Activated CD4-positive, alpha-beta T cell treated with anti-CD3 and anti-CD28 coated beads, Interleukin-2, amount 50 U/mL, for 16 hours (primary cell): ENCODE measurements at places on chromosomes 2 and 18.

DNA sequence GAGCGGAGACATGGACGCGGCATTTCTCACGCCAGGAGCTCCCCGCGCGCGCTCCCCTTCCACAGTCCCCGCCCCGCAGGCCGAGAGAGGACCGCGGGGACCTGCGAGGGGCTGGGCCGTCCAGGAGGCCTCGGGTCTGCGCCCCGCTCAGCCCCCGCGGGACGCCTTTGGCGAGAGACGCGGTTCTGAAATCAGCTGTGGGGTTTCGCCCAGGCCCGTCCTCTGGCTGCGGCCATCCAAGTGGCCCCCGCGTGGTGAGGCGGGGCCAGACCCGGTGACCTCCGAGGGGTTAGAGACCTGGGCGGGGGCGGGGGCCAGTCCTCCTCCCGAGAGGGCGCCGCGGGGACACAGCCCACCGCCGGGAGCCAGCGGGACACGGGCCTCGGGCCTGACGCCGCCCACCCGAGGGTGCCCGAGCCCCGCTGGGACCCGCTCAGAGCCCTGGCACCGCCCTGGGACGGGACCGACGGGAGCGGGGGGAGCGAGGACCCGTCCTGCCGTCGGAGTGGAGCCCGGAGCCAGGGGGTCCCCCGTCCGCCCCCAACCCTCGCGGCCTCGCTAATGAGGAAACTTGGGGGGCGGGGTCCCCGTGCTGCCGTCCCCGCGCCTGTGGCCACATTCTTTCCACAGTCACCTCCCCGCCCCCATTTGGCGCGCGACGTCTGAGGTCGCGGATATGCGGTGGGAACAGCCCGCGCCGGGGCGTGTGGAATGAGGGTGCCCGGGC lies 6.1 kb upstream of the SALL3 start:
- no peak for DNase-seq

DNA sequence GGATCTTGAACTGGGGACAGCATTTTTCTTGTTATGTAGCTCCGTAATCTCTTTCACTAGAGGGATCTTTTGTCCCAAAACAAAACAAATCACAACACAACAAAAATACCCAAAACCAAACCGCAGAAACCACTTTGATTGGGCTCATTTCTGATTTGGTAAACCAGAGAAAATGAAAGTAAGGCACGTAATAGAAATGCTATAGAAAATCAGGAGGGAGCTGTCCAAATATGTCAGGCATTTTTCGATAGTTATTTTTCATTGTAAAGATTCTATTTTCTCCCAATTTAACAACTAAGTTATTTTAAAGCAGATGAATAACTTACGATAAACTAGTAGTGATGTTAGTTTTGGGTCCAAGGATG lies 406.5 kb downstream of the XIRP2 start:
- peak; percentile 25 for DNase-seq

DNA sequence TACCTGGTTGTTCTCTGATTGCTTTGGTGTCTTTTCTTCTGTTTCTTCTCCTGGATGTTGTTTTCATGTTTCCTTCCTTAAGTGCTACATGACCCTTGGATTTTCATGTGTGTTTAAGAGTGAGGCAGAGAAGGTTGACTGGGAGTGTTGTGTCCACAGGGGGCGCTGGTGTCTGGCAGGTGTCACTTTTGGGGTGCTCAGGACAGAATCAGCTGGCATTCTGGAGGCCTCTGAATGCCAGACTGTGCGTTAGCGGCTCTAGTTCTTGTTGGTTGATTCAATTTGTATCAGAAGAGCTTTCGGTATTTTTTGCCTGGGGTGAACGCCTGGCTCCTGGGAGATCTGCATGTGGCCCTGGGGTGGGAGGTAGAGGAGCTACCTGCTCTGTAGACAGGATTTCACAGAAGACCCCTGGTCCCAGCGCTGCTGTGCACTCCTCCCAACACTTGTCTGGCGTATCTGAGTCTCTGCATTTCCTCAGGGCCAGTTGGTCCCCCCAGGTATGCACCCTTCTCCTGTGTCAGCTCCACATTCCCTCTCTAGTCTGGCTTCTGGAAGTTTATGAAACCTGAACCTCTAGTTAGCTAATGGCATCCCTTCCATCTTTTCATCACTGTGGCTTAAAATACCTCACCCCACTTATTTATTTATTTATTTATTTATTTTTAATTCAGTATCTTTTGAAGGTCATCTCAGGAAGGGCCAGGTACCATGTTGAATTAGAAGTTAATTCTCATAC lies 1.1 kb downstream of the GREB1 start:
- no peak for DNase-seq

DNA sequence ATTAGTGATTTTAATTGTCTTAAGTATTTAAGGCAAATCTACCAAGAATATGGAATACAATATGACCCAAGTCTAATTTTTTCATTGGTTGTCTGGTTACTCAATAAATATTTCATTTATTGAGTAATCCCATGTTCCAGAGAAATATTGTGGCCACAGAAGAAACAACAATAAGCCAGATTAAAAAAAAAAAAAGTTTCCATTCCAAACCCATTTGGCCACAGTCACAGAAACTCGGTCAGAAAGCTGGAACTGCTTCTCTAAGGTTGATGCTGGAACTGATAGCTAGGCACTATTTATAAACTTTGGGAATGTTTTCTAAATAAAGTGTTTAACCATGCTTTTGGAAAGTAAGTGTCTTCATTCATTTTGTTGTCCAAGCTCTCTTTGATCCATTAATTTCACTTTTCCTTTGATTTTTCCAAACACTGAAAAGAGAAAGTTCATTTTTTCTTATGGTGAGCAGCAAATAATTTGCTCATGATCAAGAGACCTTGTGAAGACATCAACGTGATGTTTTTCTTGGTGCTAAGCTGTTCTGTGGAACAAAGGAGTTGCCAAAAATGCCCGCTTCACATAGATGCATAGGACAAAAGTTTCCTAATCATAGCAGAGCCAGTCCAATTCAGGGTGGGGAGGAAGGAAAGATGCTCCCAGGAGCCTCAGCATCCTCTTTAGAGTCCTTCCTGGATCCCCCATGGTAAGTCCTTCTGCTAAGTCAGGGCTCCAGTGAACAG lies 72.1 kb upstream of the CCBE1 start:
- no peak for DNase-seq

GRCh38 chr2:234288974-234289455 lies 207.9 kb downstream of the ARL4C start:
- peak; percentile 78 for DNase-seq

GRCh38 chr2:181546086-181546485 lies 88.9 kb downstream of the ITGA4 start:
- DNase-seq, result no peak

DNA sequence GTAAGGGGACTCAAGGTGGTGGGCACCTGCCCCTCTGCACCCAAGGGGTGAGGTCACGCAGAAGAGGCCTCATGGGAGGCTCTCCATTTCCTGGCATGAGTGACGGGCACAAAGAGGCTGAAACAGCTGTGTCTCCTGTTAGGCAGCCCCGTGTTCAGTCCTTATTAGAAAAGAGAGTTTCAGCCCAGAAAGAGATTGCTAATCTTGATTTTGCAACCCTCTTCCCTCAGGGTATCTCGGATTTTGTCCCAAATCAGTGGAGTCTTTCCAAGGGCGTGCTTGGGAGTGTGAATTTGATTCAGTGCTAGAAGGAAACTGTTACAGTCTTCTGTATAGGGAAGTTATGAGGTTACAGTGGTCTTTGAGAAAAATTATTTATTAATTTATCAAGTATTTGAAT lies 10.4 kb downstream of the TNFRSF11A start:
- DNase-seq, result no peak

- no peak for DNase-seq
Measured at GRCh38 chr2:61220768-61221167, 58.8 kb downstream of the C2orf74 start.

GRCh38 chr2:138219961-138220360 lies 255.7 kb downstream of the HNMT start:
- no peak for DNase-seq

GRCh38 chr2:150125708-150126107 lies 361.8 kb downstream of the RND3 start:
- DNase-seq, result no peak

- no peak for DNase-seq
Measured at GRCh38 chr2:176075481-176075880, 8.3 kb downstream of the EVX2 start.

GRCh38 chr2:61432990-61433389 lies 37.9 kb downstream of the USP34 start:
- DNase-seq, result no peak

DNA sequence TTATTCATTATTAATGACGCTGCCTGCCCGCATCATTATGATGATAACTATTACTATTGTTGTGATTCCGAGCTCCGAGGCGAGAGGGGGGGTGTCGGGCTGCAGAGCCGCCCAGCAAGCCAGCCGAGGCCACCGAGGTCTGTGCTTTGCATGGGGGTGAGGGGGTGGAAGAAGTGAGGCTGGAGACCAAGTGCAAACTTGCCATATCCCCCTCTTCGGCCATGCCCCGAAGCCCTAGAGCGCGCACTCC lies 3.6 kb downstream of the BCL11A start:
- no peak for DNase-seq

DNA sequence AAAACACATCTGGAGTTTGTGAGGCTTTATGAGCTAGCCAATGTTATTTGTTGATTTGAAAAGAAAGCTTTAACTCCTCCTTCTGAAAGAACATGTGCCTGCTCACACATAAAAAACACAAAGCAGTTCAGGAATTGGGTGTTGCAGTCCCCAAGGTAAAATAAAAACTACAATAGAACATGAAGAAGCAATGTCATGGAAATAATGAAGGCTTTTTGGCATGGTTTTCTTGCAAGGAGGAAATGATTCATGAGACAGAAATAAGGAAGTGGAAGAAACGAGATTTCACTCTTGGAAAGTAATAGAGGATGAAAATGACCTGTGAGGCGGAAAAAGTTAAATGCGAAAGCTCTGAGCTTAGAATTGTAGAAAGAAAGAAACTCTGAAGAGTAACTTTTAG lies 81.1 kb downstream of the TRIB2 start:
- no peak for DNase-seq

DNA sequence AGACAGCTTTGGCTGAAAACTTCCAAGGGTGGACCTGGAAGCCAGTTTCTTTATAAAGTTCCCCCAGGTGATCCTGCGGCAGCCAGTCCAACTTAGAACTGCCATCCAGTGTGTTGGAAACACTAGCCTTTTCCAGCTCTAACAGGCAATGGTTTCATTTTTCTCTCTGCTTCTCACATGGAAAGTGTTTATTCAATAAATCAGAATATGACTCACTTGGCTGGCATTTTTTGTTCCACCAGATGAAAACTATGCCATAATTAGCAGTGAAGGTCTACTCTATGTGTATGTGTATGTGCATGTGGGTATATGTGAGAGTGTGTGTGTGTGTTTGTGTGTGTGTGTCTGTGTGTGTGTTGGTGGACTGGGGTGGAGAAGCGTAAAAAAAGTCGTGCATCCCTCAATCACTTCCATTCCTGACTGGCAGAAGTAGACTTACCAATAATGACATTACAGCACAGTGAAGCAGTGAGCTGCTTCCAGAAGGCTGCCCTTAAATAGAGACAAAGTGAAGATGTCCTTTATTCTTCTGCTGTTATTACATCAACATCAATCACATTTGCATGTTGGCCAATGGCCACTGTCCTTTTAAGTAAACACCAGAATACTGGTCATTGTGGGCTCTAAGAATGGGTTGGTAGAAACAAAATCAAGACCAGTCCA lies 90.9 kb upstream of the SETBP1 start:
- no peak for DNase-seq

DNA sequence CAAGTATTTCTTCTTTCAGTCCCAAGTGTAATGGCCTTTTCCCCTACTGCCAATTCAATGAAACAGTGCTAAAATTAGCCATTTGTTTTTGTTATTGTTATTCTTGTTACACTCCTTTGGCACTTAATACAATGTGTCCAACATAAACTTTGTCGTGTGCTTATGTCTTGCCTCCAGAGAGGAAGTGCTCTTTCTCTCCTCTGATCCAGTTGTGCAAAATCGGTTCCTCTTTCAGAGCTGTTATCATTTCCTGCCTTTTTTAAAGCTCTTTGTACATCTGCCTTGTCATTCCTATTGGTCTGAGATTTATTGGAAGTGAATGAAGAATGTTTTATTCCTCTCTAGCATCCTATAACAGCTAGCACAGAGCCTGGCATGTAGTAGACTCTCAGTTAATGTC lies 623.2 kb upstream of the ID2 start:
- DNase-seq, result no peak

DNA sequence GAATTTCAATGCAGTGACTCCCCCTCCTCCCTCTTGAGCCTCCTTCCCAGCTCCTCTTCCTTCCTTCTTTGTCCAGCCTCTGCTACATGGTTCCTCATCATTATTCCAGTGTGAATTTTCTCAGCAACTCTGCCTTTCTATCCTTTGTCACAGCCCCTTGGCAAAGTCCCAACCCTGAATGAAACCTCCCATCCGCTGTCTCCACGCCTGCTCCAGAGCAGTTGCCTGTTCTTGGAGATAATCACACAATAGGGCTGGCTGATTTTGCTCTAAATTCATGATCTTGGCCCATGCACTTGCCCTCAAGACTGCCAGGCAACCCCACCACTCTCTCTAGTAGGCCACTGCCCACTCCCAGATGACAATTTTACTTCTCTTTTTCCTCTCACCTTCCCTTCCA lies 61.4 kb downstream of the BCL2L11 start:
- no peak for DNase-seq

DNA sequence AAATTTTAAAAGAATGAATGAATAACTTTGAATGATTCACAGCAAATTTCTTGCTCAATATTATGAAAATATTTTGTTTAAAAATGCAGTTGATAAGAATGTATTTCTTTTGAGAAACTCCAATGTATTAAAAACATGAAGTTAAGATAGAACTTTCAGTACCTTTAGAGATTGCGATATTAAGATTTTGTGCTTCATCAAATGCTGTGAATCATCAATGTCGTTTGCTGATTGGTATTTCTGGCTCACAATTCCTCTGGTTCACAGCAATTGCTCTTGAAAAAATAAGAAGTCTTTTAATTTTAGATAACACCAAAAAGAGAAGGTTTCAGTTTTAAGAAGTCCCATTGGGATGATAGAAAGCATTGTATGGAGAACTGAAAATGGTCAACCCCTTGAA lies 228.7 kb downstream of the IKZF2 start:
- DNase-seq, result no peak

DNA sequence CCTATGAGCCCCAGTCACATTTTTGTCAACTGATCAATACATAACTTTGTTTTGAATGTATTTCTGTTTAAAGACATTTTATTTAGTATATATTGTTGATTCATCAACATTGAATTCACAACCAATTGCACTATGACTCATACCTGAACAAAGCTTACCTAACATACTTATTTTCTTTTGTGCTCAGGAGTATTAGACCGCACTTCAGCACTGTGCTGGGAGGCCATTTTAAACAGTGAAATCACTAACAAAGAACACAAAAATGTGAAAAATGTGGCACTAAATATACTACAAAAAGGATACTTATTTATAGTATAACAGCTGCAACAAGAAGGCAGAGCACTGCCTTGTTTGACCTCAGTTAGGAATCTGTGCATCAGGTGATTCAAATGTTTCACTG lies 12.4 kb upstream of the IFIH1 start:
- no peak for DNase-seq
